IMR-90 (cell line): ENCODE measurements at places on chromosomes 1 and 21. TPM values are rescaled to one million over a fixed set of nuclear protein-coding genes. Genes with fewer than 3 reads are reported as not detected.

CORT gene
- not detected in 2 replicates for total RNA-seq

DNA sequence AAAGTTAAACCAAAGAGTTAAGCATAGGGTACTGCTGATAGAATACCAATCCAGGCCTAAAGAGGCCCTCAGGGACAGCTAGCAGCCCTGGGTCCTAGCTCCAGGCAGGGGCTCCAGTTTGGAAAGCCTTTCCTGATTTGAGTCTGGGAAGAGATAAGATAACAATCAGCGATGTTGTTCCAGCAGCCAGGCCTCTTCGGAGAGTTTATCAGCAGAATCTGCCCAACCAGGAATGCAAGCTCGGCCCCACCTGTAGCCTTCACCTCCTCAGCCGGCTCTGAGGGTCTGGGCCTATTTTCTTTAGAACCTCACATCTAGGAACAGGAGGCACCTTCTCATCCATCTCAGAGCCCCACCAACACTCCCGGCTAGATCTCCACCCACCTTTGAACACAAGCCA lies 42.6 kb downstream of the PLEKHA6 start:
- DNase-seq: no peak

DNA sequence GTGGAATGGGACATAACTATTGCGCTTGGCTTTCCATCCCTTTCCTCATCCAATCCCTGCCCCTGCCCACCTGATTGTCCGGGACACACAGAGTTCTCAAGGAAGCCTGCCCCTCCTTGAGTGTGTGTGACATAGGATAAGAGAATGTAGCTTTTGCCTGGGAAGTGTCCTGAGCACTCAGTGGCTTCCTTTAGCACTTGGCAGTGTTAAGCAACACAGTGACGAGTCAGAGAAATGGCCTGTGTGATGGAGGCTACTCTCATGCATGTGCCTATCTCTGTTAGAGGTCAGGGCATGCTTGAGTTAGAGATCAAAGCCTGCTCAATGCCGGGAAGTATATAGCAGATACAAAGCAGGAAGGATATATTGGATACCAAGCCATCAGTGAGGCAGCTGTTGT lies 289.5 kb downstream of the SIPA1L2 start:
- no peak for DNase-seq

DNA sequence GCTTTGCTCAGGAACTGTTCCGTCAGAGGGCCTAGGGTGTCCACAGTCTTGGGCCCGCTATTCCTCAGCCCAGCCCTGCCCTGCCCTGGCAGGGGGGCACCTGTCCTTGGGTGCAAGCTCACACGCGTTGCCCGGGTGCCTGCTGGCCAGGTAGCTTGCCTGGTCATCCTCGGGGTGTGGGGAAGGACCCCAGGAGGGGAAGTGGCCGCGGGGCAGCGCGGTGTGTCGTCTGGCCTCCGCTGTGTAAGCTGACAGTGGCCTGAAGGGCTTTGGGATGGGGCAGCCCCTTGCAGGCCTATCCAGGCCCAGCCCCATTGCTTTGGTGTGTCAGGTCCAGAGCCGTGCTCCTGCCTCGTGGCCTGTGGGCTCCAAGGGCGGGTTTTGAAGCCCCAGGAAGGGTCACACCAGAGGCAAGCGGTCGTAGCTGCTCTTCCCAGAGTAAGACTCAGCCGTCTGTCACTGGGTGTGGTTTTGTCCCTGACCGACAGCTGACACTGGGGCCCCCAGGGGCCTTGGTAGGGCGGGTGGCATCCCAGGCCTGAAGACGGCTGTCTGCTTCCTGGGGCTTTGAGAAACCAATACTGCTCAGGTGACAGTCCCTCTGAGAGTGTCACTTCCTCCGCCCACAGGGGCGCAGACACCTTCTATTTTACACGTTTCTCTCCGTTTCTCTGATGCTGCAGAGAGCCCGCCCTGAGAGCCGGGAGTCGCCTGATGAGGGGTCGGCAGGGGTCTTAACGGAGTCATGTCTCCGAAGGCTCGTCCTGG lies 72.1 kb downstream of the SKI start:
- DNase-seq: no peak

- DNase-seq: no peak
Observed at GRCh38 chr1:117631359-117632160, 25.7 kb downstream of the TENT5C start.

DNA sequence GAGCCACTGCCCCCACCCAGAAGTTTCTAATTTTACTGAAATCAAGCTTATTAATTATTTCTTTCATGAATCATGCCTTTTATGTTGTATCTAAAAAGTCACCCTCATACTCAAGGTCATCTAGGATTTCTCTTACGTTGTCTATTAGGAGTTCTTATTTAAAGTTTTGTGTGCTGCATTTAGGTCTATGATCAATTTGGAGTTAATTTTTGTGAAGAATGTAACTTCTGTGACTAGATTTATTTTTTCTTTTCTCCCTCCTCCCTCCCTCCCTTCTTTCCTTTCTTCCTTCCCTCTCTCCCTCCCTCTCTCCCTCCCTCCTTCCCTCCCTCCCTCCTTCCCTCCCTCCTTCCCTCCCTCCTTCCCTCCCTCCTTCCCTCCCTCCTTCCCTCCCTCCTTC lies 317.6 kb downstream of the PLA2G4A start:
- no peak for DNase-seq

TMCC2 gene
- total RNA-seq: 2.0 and 2.2 TPM in 2 replicates

OR2L8 gene
- not detected in 2 replicates for total RNA-seq

PAQR7 gene
- total RNA-seq: 8.3 and 9.0 TPM in 2 replicates

DNA sequence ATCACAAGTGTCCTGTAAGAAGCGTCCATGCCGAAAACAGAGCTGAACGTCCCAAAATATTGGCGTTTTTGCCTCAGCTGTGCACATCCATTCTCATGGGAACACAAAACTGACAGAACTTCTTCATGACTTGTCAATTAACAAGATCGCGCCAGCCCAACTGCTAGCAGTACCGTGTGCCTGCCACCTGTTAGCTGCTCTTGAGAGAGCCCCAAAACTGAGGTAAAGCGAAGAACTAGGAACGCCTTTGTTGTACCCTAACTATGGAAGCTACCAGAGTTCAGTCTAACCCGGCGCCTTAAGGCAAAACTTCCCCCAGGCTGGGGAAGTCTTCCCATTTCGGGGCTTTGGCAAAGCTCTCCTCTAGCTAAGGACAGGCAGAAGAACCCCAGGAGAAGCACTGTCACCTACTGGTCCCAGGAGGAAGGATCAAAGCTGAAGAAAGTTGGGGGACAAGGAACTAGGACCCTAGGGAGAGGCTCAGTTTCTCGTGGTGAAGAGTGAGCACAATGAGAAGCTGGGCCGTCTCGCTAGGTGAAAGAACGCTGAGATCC lies 719 bp downstream of the EYA3 start:
- peak; percentile 27 for DNase-seq

DNA sequence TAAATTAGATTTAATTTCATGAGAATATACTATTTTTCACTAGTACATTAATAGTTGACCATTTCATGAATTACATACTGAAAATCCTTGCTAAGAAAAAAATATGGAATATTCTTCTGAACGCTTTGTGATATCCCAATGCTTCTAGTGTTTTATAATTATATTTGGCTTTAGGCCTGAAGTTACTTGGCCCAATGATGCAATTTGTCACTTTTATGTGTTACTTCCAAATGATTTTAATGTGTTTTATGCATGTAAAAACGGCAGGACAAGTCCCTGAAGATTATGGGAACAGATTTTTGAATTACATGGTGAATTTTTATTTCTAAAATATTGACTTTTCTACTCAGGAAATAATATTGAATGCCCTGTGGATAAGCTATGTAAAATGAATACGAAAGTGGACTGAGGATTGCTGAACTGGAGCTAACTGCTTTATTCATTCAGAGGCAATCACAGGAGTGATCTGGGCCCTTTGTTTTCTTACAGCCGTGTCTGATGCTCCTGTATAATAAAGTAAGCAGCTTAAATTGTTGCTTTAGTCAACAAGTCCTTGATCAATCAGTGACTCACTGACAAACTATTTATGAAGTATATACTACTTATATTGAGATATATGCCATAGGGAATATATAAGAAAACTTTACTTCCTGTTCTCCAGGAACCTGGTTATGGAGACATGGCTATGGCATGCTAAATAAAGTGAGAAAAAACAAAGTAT lies 543.0 kb upstream of the RGS18 start:
- DNase-seq: no peak

- no peak for DNase-seq
Observed at GRCh38 chr1:32892368-32893197, 6.3 kb downstream of the HPCA start.

- no peak for DNase-seq
Observed at GRCh38 chr1:5501206-5501930, 490.9 kb downstream of the NPHP4 start.

GRCh38 chr1:36486439-36487335 lies 4.0 kb upstream of the CSF3R start:
- DNase-seq: no peak

GRCh38 chr1:145960468-145961108 lies 2.8 kb upstream of the LIX1L start:
- peak; percentile 51 for DNase-seq

DNA sequence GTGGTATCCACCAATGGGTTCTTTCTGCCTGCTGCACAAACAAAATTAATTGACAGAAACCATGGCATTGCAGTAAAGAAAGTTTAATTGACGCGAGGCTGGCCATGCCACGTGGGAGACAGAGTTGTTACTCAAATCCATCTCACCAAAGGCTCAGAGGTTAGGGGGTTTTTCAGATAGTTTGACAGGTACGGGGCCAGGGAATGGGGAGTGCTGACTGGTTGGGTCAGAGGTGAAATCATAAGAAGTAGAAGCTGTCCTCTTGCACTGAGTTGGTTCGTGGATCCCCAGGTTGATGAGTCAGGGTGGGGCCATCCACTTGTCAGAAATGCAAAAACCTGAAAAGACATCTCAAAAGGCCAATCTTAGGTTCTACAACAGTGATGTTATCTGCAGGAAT lies 941 bp upstream of the TBCE start:
- no peak for DNase-seq

DNA sequence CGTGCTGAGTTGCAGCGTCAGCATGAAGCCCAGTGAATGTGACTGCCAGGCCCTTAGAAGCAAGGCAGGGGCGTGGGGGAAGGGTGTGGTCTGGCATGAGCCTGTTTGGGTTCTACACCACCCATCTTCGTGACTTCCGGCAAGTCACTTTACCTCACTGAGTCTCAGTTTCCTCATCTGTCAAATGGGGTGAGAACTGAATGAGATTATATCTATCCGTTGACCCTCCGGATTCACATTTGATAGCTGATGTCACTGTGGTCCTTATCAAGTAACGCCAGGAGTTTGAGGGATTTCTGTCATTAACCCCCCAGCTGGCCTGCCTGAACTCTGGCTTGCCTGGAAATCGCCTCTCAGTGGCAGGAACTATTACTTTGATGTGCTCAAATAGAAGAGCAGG lies 15.6 kb downstream of the MRPL37 start:
- DNase-seq: no peak

INSRR gene
- total RNA-seq: not detected in 2 replicates

DNA sequence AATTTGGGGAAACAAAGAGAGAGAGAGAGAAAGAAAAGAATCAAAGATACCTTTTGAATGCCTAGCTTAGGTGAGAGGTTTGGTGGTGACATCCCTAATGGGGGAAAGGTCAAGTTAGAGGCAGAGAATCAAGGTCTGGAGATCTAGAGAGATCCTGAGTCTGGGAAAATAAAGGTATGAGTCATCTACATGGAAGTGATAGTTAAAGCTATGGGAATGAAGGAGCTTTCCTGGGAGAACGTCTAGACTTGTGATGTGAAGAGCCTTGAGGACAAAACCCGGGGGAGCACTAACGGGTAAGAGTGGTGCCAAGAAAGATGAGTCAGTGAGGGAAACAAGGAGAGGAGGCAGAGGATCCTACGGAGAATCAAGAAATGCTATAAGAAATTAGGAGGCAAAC lies 110.8 kb upstream of the RUNX1 start:
- DNase-seq: peak; percentile 66

- no peak for DNase-seq
Observed at GRCh38 chr1:5379176-5379759, 613.0 kb downstream of the NPHP4 start.

GRCh38 chr1:213989002-213989855 lies 1.5 kb downstream of the PROX1 start:
- no peak for DNase-seq

GRCh38 chr1:221998186-221998612 lies 256.3 kb upstream of the DUSP10 start:
- DNase-seq: peak; percentile 49

DNA sequence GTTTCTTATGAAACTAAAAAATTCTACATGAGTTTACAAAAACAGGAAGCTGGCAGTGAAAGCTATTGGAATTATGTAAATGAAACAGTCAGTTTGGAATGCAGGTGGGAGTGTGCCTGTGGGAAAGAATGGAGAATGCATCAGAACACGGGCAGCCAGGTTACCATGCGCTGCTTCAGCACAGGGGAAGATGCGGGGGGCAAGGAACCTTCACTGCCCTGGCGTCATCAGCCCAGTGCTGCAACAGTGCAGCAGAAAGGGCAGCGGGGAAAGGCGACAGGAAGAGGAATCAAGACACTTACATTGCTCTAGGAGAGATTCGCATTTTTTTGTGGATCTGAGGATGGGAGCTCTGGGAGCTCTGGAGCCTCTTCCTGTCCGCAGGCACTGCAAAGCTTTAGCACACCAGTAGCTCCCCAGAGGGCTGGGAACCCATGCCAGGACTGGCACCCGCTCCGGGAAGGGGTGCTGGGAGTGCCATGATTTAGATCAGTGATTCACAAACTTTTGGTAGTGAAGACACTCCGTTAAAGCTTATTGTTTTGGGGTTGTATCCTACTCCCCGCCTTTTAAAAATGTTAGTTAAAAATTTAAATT lies 64.1 kb upstream of the WDR26 start:
- peak; percentile 76 for DNase-seq

GRCh38 chr1:33721301-33721815 lies 142.5 kb upstream of the HMGB4 start:
- no peak for DNase-seq

TSTD1 gene
- total RNA-seq: not detected in 2 replicates

PRDX6 gene
- 293 and 373 TPM in 2 replicates for total RNA-seq

DNA sequence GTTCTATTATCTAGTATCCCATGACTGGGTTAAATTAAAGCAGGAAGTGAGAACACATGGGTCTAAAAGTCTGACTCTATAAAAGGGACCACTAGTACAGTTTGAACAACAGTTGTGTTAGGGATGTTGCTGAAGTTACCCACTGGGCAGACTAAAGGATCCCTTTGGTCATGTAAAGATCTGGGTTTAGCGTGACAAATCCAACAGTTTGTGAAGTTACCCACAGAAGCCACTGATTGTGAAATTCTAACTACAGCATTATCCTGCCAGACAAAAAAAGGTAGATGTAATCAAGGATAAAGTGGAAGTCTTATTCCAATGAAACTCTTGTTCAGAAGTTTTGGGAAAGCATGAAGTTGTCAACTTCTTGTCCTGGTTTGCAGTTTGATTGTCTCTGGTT lies 5.7 kb downstream of the QSOX1 start:
- no peak for DNase-seq

GRCh38 chr1:58402444-58402843 lies 144.1 kb downstream of the OMA1 start:
- peak; percentile 26 for DNase-seq

DNA sequence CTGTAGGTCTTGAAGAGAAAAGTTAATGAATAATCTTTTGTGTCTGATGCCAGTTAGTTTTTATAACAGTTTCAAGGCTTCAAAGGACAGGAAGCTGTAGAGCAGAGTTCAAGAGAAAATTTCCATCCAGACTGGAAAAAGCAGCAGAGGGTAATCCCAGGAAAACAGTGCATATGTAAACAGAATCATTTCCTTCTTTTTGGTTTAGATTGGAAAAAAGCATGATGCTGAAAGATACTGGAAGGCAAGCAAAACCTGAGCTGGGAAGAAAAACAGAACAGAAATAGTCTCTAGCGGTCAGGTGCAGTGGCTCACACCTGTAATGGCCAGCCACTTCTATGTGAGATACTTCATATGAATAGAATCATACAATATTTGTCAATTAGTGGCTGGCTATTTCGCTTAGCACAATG lies 71.9 kb downstream of the ZSWIM5 start:
- no peak for DNase-seq
